ENCODE measurements at places on chromosomes 13 and 19.
A peak's percentile ranks its signal among the peaks of the same experiment; 100 is the strongest.

DNA sequence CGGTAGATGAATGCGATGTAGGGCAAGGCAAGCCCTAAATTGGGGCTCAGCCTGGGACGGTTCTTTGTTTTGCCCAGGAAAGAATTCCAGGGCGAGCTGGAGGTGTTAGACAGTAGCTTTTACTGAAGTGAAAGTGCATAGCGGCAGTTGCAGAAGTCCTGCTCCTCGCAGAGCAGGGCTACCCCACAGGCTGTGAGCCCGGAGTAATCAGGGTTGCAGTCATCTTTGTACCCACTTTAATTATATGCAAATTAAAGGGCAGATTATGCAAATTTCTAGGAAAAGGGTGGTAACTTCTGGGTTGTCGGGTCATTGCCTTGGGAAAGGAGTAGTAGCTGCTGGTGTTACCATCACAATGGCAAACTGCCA is 30.5 kb downstream of the VAV1 start:
- no peak for DNase-seq

DNA sequence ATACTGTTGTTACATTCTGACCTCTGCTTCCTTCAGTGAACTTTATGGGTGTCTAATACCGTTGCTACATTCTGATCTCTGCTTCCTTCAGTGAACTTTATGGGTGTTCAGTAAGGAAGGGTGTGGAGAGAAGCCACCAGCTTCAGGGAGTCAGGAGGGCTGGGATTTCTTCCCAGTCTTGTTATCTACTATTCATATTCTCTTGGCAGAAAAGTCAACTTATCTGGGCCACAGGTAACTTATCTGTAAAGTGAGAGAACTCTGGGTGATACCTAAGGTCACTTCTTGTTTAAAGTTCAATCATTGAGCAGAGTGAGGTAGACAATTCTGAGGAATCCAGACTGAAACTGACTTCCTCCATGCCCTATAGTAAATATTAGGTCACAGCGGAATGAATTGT is 71.2 kb upstream of the STK24 start:
- no peak for DNase-seq

- DNase-seq: no peak
Measured at GRCh38 chr19:53810891-53811290, 13.2 kb downstream of the NLRP12 start.

DNA sequence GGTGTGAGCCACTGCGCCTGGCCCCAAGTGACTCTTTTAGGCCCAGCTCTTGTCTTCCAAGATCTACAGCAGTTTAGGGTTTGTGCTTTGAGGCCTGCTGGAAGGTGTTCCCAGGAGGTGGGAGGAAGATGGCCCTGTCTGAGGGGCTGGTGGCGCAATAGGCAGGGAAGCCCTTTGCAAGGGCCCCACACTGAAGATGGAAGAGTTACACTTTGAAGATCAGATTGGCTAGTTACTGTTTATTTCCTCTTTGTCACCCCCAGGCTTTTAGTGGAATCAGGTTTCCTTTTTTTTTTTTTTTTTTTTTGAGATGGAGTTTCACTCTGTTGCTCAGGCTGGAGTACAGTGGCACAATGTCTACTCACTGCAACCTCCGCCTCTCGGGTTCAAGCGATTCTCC is 1.9 kb upstream of the RABAC1 start:
- DNase-seq: no peak

DNA sequence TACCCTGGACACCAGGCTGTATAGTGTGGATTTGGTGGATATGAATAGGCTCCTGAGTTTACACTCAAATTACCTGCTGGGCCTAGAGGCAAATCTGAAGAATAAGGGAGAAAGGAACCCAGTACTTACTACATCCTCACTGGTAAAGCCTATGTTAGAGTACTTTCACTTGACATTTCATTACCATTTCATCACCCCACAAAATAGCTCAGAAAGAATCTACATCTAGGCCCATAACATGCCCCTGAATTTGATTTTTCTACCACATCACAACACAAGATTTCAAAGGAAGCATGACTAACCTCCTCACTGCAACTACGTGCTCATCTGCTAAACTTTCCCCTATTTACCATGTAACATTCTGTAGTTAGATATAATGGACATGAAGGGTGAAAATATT is 43.3 kb downstream of the VWA8 start:
- peak; percentile 28 for DNase-seq

- DNase-seq: no peak
Measured at GRCh38 chr13:81314461-81314860, 973.5 kb upstream of the SPRY2 start.

DNA sequence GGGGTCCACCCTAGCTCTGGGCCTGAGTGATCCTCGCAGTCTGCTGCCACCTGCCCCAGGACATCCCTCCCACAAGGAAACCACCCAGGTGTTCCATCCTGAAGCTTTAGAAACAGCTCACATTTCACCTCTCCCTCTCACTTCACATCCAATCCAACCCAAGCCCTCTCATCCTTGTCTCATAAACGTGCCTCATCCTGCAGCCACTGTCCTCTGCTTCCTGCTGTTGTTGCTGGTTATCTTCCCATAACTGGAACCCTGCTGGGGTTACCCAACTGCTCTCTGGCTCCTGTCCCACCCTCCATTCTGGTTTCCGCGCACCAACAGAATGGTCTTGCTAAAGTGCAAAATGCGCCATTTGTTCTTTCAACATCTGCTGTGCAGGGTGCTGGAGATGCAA is 59.7 kb upstream of the MTIF3 start:
- no peak for DNase-seq

GRCh38 chr19:50969413-50969760 is at the start of gene KLK6:
KLK6 (minus strand) TSS chr19:50969591; CDS start chr19:50968104, 1,487 bp downstream.
- no peak for DNase-seq

- DNase-seq: no peak
Measured at GRCh38 chr19:38290631-38291147, 13.4 kb upstream of the C19orf33 start.

DNA sequence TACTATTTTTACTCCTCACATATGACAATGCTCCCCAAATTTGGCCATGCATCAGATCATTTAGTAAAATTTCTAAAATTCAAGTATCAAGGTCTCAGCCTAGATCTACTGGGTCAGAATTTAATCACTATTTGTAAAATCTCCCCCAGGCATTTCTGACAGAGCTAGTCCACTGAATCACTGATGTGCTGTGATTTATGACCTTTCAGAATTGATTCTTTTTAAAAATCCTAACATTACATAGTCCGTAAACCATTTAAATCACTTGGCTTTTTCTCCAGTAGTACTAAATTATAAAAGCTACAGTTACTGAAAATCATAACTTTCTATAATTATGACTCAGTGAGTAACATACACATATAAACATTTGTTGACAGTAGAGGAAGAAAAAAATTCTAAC is 92.8 kb upstream of the RAP2A start:
- no peak for DNase-seq

DNA sequence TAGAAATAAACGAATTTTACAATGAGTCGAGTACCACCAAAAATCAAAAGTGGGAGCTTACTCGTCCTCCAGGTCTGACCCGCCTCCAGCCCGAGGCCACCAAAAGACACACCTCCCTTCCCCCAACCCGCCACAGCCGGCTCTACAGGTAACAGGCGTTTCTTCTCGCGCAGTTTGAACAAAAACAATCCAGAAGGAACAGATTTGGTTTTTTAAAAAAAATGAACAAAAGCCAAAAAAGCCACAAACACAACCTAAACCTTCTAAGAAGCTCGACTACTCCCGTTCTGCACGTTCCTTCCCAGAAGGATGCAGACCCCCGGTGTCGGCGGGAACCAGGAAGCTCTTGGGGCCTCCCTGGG is 671 bp downstream of the ZDHHC20 start:
- DNase-seq: peak; percentile 36

GRCh38 chr13:99975626-99976025 is 4.1 kb upstream of the ZIC5 start:
- no peak for DNase-seq
